ENCODE measurements at places on chromosomes 2 and 18.

DNA sequence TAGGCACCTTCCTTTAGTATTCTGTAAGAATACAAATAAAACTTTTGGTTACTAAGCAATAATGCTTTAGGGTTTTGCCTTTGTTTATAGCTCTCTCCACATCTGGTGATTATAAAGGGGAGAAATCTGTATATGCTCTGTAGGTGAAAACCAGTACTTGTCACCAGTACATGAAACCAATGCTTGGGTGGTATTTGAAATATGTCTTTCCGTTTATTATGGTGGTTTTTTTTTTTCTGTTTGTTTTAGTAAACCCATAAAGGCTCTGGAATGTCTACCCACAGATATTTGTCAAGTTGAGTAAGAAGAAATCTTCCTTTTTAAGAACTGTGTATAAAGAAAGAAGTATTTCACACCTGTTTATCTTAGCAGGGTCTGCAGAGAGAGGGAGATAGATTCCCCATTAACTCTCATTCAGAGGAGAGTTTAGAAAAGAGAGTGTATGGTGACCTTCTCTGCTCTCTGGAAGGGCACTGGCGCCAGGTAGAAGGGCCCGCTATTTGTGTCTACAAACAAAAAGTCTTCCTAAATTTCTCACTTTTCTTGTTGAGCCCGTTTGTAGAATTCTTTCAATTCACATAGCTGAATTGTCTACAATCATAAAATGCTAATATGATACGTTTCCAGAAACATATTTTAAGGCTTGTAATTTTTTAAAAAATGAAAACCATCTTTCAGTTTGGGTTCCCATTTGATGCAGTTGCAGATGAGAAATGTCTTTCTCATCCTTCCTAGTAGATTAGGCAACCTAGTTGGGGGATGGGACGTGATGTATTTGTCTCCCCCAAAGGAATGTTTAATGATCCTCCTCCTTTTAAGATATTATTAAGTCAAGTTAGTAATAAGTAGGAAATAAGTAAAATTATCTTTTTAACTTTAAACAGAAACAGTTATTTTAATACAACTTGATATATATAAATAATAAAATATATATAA, 33.9 kb downstream of the MAP3K20 start:
- DNase-seq, result peak; percentile 80

- DNase-seq, result no peak
These were observed 55.0 kb upstream of the DAPL1 start for GRCh38 chr2:158740127-158740526.

- DNase-seq, result no peak
These were observed 1.2 kb downstream of the NEU2 start for GRCh38 chr2:233033672-233034071.

- no peak for DNase-seq
These were observed at the start of gene NCK2 for GRCh38 chr2:105744909-105745853. TSS of gene NCK2 (plus strand) at chr2:105744912. CDS start at chr2:105855064, 110,152 bp downstream.

- no peak for DNase-seq
These were observed 243.2 kb upstream of the HDAC4 start for GRCh38 chr2:239644011-239644410.

DNA sequence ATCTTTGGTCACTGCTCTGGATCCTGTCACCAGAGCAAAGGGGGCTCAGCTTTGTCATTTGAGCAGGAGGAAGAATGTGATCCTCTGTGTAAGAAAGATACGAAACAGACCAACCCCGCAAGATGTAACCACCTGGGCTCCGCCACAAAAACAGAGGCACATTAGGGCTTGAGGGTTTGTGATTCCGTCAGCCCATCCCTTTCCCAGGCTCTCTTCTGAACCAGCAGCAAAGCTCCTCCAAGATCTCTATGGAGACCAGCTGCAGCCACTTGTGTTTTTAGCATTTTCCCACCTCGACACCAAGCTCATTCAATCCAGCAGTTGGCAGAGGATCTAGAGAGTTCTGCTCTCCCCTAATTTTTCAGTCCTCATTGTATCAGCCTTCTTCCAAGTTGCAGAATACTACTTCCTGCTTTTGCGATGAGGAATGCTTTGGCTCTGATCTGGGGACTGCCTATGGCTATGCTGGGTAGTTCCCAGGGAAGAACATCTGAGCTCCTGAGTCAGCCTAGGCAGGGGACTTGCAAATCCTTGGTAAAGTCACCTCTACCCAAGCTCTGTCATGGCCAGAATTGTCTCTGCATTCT, 139.6 kb upstream of the RAB12 start:
- no peak for DNase-seq

GRCh38 chr2:35035883-35036282, 1319.7 kb upstream of the CRIM1 start:
- no peak for DNase-seq

DNA sequence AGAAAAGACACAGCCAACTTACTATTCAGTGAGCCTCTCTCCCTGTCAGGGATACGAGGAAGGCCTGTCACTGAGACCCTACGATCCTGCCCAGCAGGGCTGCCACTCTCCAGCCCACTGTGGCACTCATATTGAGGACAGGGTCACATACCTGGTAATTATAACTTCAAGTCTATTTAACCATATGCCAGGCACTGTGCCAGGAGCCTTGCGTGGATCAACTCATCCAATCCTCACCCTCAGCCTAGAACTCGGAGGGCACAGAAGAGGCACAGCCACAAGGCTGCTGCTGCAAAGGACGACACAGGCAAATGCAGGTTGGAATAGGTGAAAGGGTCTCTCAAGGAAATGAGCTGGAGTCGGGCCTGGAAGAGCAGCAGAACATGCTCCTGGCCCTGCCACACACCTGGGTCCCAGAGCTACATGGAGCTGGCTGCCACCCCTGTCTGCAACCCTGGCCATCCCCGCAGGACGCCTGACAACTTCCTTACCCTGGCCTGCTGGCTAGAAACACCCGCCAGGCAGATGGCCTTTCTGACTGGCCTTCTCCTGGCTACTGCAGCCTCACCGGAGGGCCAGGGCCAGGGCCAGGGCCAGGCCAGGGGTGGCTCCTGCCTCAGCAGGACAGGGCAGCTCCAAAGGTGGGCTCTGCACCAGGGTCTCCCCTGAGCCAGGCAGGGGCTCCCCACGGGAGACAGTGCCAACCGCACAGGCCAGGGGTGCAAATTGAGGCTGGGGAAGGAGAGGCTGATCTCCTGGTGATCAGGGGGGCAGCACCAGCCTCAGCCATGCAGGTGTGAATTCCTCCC, 32.1 kb upstream of the SLC66A3 start:
- no peak for DNase-seq

GRCh38 chr2:169348321-169349024, 13.9 kb downstream of the LRP2 start:
- no peak for DNase-seq

GRCh38 chr2:147438882-147439281, 405.9 kb upstream of the ACVR2A start:
- DNase-seq, result no peak

DNA sequence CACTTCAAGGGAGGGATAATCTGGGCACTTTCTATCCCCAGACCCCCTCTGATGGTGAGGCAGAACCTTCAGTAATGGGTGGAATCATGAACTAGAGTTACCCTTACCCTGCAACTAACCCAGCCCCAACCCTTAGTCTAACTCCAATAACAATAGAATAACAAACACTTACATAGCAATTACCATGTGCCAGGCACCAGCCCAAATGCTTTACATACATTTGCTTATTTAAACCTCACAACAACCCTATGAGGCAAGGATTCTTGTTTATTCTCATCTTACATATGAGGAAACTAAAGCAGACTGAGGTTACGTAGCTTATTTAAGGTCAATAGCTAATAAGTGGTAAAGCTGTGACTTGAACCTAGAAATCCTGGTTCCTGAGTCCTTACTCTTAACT, 132.8 kb downstream of the CYP26B1 start:
- no peak for DNase-seq

GRCh38 chr18:79484661-79485621, 89.2 kb downstream of the NFATC1 start:
- DNase-seq, result peak; percentile 92

DNA sequence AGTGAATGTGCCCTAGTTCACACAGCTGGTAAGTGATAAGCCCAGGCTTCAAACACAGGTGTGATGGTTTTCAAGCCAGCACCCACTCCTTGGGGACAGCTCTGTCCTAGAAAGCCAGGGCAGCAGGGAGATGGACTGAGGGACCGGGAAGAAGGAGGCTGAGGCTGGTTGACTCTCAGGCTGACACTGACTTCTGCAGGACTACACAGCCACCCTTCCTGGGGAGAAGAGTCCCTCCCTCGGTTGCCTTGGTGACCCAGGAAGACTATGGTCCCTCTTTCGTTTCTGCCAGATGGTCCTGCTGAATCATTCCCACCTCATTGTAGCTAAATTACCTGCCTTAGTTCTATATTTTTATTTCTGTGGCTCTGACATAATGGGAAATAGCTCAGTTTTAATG, 11.3 kb upstream of the FSHR start:
- DNase-seq, result no peak

- no peak for DNase-seq
These were observed 38.9 kb upstream of the KLF11 start for GRCh38 chr2:10004401-10004800.

- no peak for DNase-seq
These were observed 428.7 kb upstream of the ID2 start for GRCh38 chr2:8252997-8253694.

GRCh38 chr18:75478996-75479880, 51.7 kb upstream of the SMIM21 start:
- DNase-seq, result no peak

DNA sequence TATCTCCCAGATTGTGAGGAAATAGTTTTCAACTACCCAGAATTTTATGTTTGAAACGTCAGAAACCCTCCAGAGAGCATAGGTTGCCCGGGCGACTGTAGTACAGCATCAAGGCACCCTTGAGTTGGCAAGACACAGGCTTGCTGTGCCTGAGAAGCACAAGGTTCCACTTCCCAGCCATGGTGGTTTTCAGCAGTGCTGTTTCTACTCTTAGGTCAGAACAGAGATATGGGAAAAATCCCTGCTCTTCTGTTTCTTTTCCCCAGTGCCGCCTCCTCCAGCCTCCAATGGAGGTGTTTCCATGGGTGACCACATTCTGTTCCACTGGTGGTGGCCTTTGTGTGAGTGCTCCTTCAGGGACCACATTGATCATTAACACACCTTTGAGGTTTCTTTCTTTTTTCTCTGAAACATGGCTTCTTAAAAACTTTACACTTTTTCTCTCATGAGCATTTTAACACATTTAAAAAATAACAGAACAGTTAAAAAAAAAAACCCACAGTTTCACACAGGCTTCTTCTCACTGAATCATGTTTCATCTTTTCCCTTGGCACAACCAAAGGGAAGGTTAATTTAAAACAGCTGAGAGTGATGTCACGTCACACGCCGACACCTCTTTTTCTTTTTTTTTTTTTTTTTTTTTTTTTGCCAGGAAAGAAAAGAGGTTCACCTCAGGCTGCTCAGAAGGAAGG, 229.3 kb upstream of the HDAC4 start:
- DNase-seq, result no peak

- DNase-seq, result no peak
These were observed 106.9 kb downstream of the LIPG start for GRCh38 chr18:49668574-49669275.

DNA sequence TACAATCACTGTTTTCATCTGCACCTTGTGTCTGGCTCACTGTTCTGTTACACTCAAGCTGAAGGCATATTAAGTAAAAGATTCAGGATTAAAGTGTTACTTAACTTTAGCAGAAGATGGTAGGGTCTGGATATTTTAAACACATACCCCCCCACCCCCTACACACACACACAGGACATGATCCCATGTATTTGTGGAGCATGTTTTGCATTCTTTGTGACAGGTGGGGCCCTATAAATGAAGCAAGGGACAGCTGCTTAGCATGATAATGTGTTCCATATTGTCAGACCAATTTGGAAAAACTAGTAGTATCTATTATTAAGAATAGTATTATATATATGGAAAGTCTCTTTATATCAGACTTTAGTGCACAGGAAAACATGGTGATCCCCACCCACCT, 335.2 kb upstream of the TNP1 start:
- DNase-seq, result no peak

GRCh38 chr2:85221067-85221691, 88.0 kb downstream of the TCF7L1 start:
- DNase-seq, result no peak

DNA sequence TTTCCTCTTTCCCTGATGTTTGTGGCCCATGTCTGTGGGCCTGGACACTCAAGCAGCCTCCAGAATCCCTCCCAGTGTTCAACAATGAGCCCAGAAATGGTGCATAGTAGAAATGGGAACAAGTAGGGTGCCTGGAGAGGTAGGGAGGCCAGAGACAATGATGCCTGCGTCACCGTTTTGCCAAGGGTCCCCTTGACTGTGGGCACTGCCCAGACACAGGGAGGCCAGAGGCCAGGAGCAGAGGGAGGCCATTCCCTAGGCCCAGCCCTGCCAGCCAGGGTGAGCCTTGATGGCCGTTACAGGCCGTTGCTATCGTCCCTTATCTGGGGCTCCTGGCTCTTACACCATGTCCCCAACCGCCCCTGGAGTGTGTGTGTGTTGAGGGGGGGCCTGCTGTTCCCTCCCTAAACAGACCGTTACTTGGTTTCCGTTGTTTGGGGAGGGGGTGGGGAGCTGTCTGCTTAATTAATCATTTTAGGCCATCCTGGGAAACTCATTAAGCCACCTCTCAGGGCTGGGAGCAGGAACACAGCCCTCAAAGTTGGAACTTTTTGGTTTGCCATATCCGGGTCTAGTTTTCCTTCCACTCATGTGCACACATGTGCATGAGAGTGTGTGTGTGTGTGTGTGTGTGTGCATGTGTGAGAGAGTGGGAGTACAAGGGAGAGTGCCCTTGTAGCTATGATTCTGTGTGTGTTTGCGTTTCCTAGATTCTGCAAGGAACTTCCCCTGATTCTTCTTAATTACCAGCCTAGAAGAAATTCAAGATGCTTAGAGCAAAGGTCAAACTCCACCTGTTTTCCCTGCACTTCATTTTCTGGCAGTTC, 135.2 kb upstream of the HAAO start:
- DNase-seq, result no peak

GRCh38 chr2:224941960-224942359, 100.3 kb downstream of the DOCK10 start:
- no peak for DNase-seq

GRCh38 chr2:197131558-197131855, 179.1 kb downstream of the ANKRD44 start:
- DNase-seq, result no peak

- DNase-seq, result no peak
These were observed 339.7 kb downstream of the TNS1 start for GRCh38 chr2:217662984-217663602.

DNA sequence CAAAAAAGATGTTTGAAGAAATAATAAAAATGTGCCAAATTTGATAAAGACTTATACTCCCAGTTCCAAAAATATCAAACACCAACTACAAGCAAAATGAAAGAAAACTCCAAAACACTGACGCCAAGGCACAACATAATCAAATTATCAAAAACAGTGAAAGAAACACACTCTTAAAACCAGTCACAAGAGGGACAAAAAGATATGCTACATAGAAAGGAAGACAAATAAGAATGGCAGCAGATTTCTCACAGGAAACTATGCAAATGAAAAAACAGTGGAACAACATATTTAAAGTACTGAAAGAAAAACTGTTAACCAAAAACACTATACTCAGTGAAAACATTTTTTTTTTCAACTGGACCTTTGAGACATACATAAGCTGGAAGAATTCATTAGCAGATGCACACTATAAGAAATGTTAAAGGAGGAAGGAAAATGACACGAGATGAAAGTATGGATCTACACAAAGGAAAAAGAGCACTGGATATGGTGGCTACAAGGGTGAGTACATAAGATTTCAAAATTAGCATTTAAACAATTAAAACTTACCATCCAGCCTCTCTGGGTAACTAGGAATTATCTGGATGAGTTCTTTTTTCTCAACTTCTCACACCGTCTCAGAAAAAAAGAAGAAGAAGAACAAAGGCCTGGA, 94.0 kb upstream of the ACVR1C start:
- no peak for DNase-seq

GRCh38 chr2:20008703-20009102, 3.8 kb downstream of the MATN3 start:
- no peak for DNase-seq

GRCh38 chr2:37616677-37617005, 54.8 kb downstream of the CDC42EP3 start:
- no peak for DNase-seq
